ENCODE measurements at places on chromosomes 3 and 15.

DNA sequence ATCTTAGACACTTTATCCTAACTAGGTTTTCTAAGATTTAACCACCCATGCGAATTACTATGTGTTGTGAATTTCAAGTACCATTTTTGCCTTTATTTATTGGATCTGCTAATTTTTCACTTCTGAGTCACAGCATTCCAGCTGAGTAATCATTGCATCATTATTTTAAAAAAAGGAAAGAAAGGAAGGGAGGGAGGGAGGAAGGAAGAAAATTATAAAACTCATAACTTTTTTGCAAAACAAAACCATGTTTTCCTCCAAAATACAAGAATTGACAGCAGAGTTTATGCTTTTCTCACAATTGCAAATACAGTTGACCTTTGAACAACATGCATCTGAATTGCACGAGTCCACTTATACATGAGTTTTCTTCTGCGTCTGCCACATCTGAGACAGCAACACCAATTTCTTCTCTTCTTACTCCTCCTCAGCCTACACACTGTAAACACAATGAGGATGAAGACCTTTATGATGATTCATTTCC, 651.4 kb upstream of the NECTIN3 start:
- no peak for DNase-seq

DNA sequence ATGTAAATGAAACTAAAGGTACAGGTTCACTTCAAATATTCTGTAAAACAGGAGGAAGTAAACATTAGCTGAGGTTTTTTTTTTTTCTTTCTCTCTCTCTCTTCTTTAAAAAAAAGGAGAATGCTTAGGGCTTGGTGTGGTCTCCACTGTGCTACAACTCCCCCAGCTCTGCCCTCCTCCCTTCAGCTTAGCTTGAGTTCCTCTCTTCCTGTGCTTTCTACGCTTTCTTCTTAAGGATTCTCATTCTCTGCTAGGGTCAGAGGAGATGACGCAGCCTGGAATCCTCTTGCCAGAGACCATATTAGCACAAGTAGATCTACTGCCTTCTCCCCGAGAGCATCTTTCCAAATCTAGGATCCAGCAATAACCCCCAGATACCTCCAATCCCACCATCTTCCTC, 69.1 kb upstream of the SNRK start:
- no peak for DNase-seq

DNA sequence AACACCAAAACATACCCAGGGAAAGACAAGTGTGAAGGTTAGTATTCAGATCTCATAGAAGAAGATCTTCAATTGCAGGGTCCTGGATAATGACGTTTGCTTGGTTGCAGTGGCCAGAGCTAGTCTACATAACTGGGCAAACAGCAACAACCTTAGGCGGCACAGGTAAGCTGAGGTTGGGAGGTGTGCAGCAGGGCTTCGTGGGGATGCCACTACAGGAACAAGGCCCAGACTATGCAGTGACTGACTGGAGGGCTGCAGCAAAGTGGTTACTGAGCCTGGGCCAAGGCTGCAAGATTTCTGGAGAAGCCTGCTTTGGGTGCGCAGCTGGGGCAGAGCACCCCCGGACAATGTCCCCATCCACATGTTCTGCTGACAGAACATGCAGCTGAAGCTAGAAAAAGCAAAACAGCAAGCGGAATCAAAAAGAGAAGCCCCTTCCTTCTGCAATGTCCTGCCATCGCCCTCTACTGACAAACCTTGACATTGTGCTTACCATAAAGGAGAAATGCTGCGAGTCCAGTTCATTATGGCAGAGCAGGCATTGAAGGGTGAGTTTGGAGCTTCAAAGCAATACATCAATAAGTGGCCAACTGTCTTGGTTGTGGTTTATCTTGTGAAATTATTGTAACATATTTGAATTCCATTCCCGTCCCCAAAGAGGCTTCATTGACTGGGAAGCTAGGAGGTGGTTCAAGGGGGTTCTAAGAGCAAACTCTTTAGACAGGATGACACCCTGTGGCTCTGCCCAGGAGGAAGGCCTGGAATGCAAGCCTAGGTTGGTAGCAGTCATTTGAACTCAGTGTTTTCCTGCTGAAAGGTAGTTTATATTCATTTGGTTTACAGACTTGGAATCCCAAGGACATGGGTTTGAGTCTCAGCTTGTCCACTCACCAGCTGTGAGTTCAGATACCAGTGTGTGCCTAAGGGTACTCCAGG, 217.0 kb downstream of the PDCD6IP start:
- DNase-seq, result no peak

DNA sequence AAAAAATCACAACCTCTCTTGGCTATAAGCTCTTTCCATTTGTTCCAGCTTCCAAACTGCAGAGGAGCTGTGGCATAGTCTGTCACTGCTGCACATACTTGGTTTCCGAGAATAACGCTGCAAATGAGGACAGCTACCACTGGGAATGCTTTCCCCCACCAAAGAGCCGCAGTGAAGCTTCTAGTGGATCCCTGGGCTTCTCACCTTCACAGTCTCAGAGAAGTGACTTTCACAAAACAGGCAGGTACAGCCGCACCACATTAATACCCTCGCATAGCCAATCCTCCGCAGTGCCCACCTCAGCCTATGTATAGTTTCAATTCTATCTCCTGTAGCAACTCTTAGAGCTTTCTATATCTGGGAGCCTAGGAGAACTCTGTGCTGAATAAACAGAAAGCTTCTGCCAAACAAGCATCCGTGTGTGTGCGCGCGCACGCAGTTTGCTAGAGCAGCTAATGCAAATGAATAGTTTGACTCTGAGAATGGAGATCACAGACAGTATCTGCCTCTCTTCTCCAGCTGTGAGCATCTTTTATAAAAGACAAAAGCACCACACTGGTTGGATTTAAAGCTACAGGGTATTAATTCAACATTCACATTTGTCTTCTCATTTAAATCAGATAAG, 81.9 kb upstream of the PLXND1 start:
- DNase-seq, result no peak

DNA sequence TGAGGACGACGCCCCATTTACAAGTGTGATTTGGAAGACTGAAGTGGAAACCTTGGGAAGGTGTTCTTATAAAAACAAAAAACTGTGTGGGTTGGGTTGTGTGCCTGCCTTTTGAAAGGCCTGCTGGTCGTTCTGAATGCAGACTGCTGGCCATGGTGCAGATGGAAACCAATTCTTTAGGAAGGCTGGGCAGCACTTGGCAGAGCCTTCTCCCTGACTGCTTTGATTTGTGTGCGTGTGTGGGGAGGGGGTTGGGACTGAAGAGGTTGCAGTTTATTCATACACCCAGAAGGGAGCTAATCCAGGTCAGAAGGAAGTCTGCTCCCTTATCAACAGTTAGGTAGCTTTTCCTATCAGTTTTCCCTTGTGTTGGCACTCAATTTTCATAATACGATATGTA, 288.7 kb downstream of the SOX2 start:
- DNase-seq, result no peak

DNA sequence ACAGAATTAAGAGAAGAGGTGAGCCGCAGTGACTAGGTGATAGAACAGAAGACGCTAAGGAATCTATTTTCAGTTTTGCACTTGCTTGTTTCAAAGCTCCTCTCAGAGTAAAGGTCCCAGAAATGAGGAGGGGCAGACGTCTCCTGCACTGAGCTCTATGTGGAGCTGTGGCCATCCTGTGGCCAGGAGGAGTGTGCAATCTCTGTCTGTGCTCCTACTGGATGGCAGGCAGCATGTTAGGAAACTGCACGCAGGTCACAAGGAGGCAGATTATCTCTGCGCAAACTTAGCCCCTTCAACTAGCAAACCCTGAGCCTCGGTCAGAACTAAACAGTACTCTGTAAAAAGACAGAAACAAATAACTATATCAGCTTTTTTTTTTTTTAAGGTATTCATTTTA, 31.1 kb upstream of the PPIB start:
- no peak for DNase-seq

DNA sequence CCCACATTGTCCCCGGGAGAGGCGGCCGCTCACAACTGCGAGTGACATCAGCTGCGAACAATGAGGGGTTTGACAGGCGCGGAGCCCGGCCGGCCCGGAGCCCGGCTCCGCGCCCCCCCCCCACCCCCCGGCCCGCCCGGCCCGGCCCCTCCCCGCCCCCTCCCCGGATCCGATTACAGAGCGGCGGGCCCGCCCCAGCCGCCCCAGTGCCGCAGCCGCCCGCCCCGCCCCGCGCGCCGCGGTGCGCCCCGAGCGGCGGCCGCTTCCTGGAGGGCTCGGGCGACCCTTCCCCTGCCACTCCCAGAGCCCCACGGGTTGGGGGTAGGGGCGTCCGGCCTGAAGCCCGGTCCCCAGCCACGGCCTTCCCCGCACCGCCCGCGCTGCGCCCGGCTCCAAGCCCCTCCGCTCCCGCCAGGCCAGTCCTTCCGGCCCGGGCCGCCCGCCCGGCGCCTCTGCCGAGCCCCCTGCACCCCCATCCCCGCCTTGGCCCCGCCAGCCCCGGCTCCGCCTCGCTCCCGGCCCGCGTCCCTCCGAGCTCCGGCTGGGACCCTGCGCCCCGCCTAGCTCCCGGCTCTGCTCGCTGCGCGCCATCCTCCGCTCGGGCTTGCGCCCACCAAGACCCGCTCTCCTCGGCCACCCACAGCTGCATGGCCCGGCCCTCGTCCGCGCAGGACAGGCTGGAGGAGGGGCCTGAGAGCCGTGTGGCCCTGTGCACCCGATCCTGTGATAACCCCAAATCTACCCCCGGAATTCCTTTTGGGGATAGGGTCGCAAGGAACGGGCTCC, at the start of gene PCBP4:
TSS of gene PCBP4 (minus strand) at position 71 of the 786 bp plus-strand sequence. CDS start 6,214 bp downstream, outside the sequence.
- DNase-seq, result no peak

- DNase-seq, result no peak
Observed at GRCh38 chr3:119631516-119631915, 28.9 kb downstream of the POPDC2 start.

DNA sequence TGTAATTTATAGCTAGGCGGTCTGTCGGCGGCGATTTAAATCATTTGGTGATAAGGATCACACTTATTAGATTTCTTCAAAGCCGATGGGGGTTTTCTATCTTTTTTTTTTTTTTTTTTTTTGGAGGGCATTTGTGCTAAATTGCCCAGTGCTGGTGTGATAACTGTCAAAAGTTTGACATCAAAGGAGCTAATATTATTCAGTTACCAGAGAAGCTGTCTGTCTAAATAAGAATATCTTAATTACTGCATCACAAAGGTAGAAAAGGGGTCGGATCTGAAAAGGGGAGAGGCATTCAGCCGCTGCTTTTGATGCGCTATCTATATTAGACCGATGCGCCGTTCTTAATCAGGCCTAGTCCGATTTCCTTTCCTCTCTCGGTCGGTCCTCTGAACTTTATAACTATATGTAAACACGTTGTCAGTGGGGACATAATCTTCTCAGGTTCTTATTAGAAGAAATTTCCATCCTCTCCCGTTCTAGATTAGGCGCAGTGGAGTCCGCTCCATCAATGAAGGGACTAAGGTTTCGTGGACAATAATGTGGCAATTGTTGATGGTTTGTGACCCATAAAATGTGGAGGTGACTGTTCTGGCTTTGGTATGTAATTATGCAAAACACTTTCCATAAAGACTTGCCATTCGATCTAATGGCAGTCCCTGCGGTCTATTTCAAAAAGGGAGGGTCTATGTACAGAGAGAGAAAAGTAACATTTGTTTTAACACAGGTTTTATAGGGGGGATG, 31.7 kb downstream of the NR2F2 start:
- DNase-seq, result no peak

DNA sequence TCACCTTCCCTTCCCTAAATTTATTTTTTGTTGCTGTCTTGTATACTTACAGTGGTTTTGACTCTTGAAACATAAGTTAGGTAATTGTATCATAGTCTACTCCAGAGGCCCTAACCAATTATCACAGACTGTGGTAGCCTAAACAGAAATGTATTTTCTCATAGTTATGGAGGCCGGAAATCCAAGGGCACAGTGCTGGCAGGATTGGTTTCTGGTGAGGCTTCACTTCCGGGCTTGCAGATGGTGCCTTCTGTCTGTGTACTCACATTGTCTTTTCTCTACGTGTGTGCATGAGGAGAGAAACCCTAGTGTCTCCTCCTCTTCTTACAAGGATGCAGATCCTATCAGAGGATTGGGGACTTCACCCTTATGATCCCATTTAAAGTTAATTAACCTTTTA, 290.2 kb upstream of the KCNMB2 start:
- DNase-seq, result no peak

DNA sequence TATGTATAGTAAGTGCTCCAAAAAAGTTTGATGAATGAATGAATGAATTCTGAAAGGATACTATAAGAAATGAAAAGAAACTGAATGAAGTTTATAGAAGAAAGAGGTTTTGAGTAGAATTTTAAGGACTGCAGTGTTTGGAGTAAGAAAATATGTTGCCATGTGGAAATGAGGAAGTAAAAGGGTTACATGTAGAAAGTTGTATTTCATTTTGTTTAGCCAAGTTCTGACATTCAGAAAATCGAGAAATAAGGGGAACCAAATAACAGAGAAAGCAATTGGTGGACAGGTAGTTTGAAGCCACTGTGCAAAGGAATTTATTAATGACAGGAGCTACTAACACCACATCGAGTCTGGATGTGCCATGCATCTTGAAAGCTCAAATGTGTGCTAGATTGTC, 200.7 kb downstream of the SATB1 start:
- no peak for DNase-seq

GRCh38 chr3:120057626-120058025, 36.6 kb downstream of the GSK3B start:
- no peak for DNase-seq

DNA sequence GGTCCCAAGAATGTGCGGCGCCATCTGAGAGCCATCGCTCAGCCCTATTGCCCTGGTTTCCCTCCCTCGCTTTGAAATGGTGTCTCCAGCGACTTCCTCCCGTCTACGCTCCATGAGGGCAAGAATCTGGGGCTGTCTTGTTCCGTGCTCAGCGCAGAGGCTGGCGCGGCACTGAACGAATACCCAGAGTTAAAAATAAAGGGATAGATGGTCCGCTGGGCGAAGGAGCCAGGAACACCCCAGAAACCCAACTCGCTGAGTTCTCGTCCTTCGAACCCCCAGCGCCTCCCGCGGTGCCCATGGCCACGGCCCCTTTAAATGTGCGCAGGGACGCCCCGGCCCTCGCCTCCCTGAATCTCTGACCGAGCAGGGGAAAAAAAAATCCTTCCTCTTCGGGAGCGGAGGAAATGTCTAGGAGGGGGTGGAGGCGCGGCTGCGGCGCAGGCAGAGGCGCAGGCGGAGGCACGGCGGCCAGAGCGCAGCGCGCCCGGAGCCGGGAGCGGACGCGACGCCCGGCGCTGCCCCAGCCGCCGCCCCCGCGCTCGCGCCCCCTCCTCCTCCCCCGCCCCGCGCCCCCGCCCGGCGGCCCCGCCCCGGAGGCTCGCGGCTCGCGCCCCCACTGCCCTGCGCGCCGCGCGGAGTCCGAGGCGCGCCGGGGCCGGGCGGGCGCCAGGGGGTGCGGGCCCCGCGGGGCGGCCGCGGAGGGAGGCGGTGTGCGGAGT, 8.5 kb upstream of the FGD5 start:
- no peak for DNase-seq

DNA sequence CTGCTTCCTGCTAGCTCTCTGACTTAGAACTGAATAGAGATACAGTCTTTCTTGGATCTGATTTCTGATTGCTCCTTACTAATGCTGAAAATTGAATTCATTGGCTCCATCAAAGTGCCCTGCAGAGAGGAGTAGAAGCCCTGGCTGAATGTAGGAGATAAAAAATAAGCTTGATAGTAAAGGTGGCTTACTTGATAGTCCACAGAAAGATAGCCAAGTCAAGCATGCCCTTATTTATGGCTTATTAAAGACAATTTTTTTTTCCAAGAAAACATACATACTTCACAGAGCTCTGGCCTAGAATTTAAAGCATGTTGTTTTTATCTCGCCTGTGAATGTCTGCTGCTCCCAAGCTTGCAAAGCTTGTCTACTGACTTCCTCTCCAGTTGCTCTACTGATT, 124.6 kb upstream of the CADPS start:
- no peak for DNase-seq

All from stimulated activated CD4-positive, alpha-beta T cell treated with anti-CD3 and anti-CD28 coated beads, TNF-alpha, amount 100 ng/mL, for 24 hours (primary cell).